ENCODE measurements at places on chromosomes 2 and 18.

- no peak for DNase-seq
Observed at GRCh38 chr2:35708411-35708923, 647.1 kb upstream of the CRIM1 start.

- DNase-seq = no peak
Observed at GRCh38 chr2:20093263-20094141, 42.1 kb upstream of the LAPTM4A start.

DNA sequence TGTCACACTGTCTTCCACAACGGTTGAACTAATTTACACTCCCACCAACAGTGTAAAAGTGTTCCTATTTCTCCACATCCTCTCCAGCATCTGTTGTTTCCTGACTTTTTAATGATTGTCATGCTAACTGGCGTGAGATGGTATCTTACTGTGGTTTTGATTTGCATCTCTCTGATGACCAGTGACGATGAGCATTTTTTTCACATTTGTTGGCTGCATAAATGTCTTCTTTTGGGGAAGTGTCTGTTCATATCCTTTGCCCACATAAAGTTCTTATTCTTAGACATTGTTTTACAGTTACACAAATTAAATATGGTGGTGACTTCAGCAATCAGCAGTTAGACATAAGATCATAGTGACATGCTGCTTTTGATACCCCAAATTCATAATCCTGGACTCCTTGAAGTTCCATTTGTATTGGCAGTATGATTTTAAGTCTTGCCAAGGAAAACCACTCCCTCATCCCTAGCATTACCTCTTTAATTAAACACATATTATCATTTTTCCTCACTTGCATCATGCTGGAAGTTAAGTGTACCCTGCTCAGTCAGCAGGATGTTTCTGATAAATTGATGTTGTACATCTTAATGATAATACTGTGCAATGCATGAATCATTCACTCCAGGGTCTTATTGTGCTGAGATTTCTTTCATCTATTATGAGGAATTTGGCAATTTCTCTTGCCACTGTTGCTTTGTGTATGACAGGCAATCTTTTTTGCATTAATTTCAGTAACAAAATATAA, 67.6 kb upstream of the STAT1 start:
- DNase-seq = no peak

- DNase-seq = peak; percentile 52
Observed at GRCh38 chr2:10654069-10654468, 35.7 kb downstream of the NOL10 start.

Data from stimulated activated naive CD8-positive, alpha-beta T cell treated with anti-CD3 and anti-CD28 coated beads, Interleukin-15, amount 100 ng/mL, for 72 hours (primary cell).